ENCODE measurements at places on chromosomes 11 and 22.

GRCh38 chr22:19596680-19597398, 72.6 kb upstream of the CLDN5 start:
- no peak for DNase-seq

DNA sequence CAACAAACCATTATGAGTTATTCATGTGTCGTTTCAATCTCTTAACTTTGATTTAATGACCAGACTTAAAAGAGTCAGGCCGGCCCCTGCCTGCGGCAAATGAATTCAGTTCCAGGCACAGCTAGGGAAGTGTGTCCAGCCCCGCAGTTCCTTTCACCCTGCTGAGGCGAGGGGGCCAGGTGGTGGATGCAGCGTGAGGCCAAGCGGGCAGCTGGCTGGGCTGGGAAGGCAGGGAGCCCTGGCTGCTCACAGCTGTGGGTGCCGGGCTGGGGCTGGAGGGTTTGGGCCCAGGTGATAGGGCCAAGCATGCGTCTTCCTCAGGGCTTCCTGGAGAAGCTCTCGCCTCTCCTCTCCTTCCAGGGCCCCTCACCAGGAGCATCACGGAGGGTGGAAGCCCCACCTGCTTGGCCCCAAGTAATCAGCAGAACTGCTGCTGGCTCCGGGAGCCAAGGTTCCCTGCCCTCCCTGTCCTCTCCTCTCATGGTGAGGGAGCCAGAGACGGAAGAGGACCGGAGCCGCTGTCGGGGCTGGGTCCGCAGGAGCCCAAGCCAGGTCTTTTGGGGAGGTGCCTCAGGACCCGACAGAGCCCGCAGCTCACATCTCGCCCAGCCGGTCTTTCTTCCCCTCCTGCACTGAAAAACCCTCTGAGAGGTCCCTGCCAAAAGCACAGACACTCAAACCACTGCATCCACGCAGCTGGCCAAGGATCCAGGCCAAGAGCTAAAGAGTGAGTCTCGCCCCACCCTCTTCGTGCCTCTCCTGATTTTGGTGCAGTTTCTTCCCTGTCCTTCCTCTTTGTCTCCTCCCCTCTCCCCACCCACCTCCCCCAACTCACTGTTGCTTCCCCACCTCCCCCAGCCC, 97.0 kb downstream of the ST3GAL4 start:
- DNase-seq, result no peak

GRCh38 chr22:43236411-43237166, 49.7 kb upstream of the TTLL12 start:
- no peak for DNase-seq

DNA sequence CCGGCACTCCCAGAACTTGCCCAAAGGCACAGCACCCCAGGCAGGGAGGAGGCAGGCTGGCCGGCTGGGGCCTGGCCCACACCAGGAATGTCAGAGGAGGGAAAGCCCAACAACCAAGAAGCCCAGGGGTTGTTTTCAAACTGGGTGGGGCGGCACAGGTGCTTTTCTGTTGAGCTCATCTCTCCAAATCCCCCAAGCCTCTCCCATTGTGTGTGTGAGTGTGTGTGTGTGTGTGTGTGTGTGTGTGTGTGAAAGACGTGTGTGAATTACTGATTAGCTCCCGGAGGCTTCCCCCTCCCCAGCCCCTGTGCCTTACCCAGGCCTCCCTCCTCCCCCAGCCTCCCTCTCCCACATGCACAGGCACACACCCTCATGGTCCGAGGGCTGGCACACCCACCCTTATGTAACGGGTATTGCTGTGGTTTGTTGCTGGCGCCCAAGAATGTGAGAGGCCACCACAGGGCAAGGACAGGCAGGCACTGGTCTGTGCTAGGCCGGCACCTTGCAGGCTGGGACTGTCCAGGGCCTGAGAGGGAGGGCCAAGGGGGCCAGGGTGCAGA, 15.9 kb downstream of the TRIM29 start:
- DNase-seq, result no peak

- DNase-seq, result no peak
Measured at GRCh38 chr22:19201130-19201868, 22.8 kb upstream of the SLC25A1 start.

GRCh38 chr11:46711303-46711702, 7.7 kb upstream of the F2 start:
- DNase-seq, result no peak

- DNase-seq, result no peak
Measured at GRCh38 chr11:19962801-19963175, 197.5 kb downstream of the DBX1 start.

Measured in Daoy (cell line).